ENCODE measurements at places on chromosomes 12 and 14.

GRCh38 chr12:18135086-18135485 is 45.1 kb upstream of the RERGL start:
- DNase-seq, result no peak

DNA sequence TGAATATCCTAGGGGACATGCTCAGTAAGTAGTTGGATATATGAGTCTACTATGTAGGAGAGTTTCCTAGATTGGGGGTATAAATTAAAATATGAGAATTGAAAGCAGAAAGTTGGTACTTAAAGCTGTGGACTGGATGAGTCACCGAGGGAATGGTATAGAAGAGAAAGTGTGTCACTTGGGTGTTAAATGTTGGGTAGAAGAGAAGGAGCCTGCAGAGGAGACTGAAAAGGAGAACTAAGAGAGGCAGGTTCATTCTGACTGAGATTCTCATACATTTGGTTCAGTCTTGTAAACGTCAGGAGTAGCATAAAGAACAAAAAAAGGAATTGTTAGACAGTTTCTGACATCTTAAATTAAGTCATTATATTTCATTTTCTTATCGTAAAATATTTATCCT is 19.9 kb downstream of the LRRC9 start:
- DNase-seq, result no peak

DNA sequence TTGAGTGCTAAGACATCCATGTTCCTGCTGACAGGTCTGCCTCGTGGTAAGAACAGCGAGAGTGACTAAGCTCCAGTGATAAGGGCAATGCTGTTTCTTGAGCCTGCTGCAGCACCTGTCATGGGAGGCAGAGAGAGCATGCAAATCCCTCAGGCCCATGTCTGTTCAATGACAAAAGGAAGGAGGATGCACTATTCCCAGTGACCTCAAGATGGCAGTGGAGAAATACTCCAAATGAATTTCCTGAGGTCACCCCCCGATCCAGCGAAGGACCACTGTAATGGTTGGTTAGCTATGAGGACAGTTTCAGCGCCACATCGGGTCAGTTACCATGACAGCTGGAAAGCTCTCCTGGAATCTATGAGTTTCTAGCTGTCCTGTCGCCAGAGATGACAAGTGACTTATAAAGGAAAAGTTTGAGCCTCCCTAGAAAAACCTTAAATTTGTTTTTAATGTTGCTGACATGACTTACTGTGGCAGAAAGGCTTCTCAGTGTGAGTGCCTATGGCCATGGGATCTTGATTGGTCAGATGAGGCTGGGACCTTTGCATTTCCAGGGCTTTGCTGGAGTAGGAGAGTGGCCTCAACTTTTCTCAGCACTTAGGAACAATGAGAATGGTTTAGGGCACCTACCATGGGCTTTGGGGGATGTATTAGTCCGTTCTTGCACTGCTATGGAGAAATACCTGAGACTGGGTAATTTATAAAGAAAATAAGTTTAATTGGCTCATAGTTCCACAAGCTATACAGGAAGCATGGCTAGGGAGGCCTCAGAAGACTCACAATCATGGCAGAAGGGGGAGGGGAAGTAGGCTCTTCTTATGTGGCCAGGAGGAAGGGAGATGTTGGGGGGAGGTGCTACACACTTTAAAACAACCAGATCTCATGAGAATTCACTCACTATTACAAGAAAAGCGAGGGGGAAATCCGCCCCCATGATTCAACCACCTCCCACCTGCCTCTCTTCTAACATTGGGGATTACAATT is 88.0 kb upstream of the TMEM260 start:
- peak; percentile 26 for DNase-seq

- DNase-seq, result no peak
Measured at GRCh38 chr12:2347137-2347843, 294.5 kb downstream of the CACNA1C start.

- DNase-seq, result no peak
Measured at GRCh38 chr12:113757221-113758002, 208.7 kb downstream of the RBM19 start.

DNA sequence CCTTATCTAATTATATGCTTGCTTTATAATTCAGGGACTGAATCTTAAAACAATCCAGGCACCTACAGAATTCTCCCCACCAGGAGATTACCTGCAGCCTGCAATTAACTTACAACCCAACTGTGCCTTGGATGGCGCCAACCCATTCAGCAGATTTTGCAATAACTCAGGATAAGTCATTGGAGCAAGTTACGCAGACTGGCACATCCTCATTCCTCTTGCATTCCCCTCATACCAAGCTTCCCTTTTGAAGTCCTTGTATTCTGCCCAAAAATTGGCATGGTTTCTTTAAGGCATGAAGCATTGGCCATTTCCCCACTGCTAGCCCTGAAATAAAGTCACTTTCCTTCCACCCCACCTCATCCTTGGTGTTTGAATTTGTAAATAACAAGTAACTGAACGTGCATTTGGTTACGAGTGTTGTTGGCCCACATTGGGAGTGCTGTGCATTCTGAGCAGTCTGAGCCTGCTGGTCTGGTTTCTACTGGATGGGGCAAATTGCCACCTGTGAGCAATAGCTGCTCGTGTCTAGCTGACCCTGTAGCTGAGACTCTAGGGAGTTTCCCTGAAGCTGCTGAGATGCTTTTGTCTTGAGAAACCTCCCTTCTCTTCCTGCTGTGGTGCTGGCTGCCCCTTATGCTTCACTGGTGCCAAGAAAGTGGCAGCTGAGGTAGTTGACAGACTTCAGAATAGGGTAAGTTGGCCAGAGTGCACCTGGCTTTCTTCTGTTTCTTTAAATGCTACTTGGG is 99.2 kb upstream of the SCAF11 start:
- DNase-seq, result no peak

DNA sequence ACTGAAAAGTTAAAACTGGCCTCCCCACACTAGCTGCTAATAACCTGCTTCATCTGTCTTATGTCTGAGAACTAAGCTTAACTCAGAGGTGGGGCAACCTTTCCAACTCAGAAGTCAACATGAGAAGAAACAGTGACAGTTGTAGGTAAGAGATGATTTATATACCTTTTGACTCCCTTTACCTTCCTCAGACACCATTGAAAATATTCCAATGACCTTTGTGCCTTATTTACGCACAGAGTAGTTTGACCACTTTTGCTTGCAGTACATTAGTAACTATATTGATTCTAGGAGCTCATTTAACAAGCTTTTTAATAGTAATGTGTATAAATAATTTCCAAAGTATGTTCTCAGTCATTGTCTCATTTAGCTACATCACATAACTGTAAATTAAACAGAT is 77.6 kb downstream of the ALX1 start:
- no peak for DNase-seq

DNA sequence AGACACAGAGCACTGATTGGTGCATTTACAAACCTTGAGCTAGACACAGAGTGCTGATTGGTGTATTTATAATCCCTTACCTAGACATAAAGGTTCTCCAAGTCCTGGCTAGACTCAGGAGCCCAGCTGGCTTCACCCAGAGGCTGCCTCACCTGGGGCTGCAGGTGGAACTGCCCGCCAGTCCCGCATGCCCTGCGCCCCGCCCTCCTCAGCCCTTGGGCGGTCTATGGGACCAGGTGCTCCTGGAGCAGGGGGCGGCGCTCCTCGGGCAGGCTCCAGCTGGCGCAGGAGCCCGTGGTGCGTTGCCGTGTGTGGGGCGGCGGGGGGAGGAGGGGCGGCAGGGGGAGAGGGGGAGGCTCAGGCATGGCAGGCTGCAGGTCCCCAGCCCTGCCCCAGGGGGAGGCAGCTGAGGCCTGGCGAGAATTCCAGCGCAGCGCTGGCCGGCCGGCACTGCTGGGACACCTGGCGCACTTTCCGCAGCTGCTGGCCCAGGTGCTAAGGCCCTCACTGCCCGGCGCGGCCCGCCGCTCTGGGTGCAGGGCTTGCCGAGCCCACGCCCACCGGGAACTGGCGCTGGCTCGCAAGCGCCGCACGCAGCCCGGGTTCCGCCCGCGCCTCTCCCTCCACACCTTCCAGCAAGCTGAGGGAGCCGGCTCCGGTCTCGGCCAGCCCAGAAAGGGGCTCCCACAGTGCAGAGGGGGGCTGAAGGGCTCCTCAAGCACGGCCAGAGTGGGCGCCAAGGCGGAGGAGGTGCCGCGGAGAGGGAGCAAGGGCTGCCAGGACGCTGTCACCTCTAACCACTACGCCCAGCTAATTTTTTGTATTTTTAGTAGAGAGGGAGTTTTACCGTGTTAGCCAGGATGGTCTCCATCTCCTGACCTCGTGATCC is 3.1 kb upstream of the SLCO1B3 start:
- DNase-seq, result no peak
